Hematopoietic multipotent progenitor cell treated with erythropoietin and hydrocortisone succinate and interleukin-3 and kit ligand, for 4 days (in vitro differentiated cells): ENCODE measurements at places on chromosomes 11 and 22.
A peak's percentile ranks its signal among the peaks of the same experiment; 100 is the strongest.

GRCh38 chr11:72755713-72756285, 3.6 kb upstream of the ARAP1 start:
- DNase-seq = no peak

- DNase-seq = no peak
Observed at GRCh38 chr11:88799771-88800500, 265.8 kb downstream of the GRM5 start.

GRCh38 chr22:36881504-36882245, 20.9 kb downstream of the NCF4 start:
- DNase-seq = peak; percentile 67

GRCh38 chr11:16909359-16910035, 104.7 kb downstream of the PLEKHA7 start:
- DNase-seq = no peak

- DNase-seq = peak; percentile 40
Observed at GRCh38 chr11:35619855-35620640, 1.8 kb downstream of the FJX1 start.

- DNase-seq = no peak
Observed at GRCh38 chr22:45376009-45376408, 37.4 kb downstream of the SMC1B start.

DNA sequence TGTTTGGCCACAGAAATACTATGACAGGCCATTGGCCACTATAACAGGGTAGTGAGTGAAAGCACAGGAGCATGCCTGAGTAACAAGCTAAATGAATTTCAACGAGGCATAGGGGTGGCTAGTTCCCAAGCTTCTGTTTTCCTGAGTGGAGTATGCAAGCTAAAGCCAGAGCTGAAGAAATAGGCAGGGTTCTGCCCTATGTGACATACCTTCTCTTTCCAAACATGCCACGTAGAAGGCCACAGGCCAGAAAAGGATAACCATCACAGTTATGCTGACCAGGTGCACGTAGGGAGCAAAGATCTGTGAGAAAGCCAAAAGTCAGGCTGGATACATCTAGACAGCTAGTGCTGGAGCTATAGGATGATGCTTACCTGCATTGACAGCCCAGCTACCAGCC, 30.6 kb downstream of the GDPD4 start:
- no peak for DNase-seq

DNA sequence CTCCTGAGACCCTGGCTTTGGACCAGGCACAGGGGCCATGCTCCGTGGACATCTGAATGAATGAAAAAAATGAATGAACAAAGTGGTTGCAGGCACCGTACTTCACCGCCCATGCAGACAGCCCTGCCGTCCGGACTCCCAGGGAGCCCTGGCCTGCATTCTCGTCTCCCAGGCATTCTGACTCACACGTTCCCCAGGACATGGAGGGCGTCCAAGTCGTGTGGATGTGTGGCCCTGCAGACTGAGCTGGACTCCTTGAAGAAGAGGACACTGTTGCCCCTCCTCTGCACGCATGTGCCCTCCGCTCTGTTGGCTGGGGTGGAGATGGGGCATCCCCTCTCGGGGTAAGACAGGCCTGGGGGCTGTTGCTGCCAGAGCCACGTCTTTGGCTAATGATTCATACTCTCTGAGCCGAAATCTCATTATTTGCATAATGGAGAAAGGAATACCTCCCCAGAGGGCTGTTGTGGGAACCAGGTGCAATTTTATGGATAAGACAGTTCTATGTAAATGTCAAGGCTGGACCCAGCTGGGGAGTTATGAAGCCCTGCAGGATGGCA, 49.7 kb downstream of the RTL6 start:
- DNase-seq = no peak

GRCh38 chr22:32570501-32570900, 95.9 kb downstream of the FBXO7 start:
- DNase-seq = no peak

GRCh38 chr11:67262731-67263675, 3.3 kb upstream of the GRK2 start:
- DNase-seq = peak; percentile 95

- no peak for DNase-seq
Observed at GRCh38 chr22:44521326-44522074, 23.5 kb upstream of the RTL6 start.

GRCh38 chr22:38881997-38882879, 10.2 kb upstream of the CBX6 start:
- DNase-seq = no peak

- no peak for DNase-seq
Observed at GRCh38 chr22:21631025-21631424, 1.2 kb upstream of the YDJC start.

- peak; percentile 12 for DNase-seq
Observed at GRCh38 chr11:127506647-127507046, 506.1 kb upstream of the KIRREL3 start.

DNA sequence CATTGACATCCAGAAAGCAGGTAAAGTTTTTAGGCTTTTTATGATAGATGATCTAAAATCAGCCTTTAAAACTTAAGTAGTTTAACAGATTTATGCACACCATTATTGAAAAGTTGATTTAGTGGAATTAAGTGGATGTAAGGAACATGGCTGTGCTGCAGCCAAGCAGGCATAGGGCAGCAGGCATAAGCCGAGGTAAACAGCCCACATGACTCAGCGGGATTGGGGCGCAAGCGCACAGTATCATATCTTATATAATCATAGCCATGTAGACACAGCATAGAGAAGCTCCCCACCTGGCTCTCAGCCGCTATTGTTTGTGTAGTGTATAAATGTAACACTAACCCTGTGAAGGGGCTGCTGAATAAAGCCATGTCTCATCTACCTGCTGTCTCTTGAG, 157.5 kb downstream of the WNT11 start:
- peak; percentile 43 for DNase-seq

- DNase-seq = no peak
Observed at GRCh38 chr22:29183971-29184848, 21.5 kb upstream of the EMID1 start.
